Stimulated activated CD4-positive, alpha-beta T cell treated with anti-CD3 and anti-CD28 coated beads, Interleukin-15, amount 100 ng/mL, for 1 hour (primary cell): ENCODE measurements at places on chromosomes 11 and 22.

DNA sequence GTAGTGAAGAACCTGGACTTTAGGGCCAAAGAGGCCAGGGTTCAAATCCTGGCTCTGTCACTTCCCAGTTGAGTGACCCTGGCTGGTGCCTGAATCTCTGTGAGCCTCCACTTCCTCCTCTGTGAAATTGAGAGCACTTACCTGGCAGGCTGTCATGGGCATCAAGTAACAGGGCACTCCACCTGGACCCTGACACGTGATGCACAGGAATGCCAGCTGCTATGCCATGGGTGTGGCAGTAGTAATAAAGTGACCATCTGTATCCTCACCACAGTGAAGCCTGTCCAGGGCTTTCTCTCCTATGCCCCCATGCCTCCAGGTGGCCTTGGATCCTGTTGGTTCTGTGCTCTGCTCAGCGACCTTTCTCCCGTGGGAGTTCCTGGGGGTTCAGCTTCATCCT, 29.8 kb upstream of the PPP6R3 start:
- DNase-seq: no peak

GRCh38 chr22:17724678-17725499, 49.4 kb downstream of the BID start:
- no peak for DNase-seq

DNA sequence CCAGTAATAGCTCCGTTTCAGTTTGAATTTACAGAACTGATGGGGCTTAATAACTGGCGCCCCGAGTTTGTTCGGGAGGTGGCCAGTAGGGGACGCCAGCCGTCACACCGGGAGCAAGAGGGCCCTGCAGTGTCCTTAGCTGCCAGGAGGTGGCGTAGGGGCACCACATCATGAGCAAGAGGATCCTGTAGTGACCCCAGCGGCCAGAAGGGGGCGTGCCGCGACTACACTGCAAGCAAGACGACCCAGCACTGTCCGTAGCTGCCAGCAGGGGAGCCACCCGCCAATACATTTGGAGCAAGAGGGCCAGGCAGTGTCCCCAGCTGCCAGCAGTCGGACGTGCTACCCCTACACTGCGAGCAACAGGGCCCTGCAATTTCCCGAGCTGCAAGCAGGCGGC, 663.7 kb upstream of the B3GAT1 start:
- peak; percentile 21 for DNase-seq

GRCh38 chr11:117815262-117815803, 9.2 kb downstream of the FXYD2 start:
- DNase-seq: peak; percentile 51

- no peak for DNase-seq
Observed at GRCh38 chr11:94588366-94588942, 21.3 kb downstream of the PIWIL4 start.

- DNase-seq: no peak
Observed at GRCh38 chr11:27350511-27350910, 12.5 kb downstream of the CCDC34 start.

DNA sequence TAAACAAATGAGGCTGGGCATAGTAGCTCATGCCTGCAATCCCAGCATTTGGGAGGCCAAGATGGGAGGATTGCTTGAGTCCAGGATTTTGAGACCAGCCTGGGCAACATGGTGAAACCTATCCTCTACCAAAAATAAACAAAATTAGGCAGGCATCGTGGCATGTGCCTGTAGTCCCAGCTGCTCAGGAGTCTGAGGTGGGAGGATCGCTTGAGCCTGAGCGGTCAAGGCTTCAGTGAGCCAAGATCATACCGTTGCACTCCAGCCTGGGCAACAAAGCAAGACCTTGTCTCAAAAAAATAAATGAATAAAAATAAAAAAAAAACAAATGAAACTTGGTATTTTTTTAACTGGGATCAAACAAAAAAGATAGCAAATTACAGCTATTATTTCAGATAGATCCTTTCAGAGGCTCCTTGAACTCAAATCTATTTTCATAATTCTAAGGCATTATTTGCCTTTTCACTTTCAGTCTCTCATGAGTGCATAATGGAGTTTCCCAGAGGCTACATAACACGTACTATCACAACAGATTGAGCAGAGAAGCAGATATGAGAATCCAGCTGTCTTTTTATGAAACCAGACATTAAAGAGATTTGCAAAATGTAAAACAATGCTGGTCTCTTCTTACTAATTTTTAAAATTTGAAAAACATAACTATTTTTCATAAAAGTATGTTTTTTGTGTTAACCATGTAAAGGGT, 23.1 kb downstream of the DDIAS start:
- DNase-seq: no peak

GRCh38 chr11:96188243-96189006, 154.6 kb downstream of the MAML2 start:
- no peak for DNase-seq
